ENCODE measurements at places on chromosomes 7 and 10.

DNA sequence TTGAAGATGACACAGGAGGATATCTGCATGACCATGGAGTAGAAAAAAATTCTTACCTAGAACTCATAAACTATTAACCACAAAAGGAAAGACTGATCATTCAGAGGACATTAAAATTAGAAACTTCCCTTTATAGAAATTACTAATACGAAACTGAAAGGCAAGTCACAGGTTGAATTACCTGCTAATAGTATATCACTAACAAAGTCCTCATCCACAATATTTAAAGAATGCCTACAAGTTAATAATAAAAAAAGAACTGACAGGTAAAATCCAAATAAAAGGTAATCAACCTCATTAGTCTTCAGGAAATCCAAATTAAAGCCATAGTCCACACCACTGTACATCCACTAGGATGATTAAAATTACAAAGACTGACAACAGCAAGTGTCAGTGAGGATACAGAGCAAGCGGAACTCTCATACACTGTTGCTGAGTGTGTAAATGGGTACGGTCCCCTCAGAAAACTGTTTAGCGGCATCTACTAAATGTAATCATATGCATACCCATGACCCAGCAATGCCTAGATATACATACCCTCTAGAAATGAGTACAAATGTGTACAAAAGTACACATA, 71.2 kb downstream of the ARHGAP21 start:
- no peak for DNase-seq

DNA sequence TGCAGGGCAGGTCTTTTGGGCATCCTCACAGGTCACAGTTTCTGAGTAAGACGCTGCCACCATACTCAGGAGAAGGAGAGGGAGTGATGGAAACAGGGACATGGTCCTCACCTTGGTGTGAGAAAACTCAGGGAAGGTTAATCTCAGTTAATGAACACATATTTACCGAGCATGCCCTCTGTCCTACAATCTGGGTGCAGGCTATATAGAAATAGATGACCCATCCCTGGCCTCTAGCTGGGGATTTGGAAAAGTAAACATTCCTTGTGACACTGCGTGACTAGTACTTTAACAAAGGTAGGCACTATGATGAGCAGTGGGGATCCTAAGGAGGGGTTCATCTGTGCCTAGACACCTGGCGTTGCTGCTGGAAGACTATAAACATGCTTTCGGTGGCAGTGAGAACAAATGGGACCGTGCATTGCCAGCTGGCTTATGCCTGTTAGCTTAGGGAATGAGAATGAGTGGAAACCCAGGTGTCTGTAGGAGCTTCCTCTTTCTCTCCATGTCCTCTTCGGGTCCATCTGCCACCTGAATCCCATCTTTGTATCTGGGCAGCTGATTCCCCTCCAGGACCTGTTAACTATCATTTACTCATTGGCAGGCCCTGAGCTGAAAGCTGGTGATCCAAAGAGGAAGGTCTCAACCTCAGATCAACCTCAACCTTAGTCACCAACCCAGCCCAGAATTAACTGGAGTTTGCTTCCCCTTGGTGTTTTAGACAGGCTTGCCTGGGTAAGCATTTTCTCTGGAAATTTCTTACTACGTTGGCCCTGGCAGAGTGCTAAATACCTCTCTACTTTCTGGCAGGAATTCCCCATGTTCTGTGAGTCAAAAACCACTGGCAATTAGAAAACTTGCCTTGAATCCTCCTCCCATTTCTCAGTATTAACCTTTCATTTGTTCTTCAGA, 794 bp downstream of the MBL2 start:
- DNase-seq: no peak

DNA sequence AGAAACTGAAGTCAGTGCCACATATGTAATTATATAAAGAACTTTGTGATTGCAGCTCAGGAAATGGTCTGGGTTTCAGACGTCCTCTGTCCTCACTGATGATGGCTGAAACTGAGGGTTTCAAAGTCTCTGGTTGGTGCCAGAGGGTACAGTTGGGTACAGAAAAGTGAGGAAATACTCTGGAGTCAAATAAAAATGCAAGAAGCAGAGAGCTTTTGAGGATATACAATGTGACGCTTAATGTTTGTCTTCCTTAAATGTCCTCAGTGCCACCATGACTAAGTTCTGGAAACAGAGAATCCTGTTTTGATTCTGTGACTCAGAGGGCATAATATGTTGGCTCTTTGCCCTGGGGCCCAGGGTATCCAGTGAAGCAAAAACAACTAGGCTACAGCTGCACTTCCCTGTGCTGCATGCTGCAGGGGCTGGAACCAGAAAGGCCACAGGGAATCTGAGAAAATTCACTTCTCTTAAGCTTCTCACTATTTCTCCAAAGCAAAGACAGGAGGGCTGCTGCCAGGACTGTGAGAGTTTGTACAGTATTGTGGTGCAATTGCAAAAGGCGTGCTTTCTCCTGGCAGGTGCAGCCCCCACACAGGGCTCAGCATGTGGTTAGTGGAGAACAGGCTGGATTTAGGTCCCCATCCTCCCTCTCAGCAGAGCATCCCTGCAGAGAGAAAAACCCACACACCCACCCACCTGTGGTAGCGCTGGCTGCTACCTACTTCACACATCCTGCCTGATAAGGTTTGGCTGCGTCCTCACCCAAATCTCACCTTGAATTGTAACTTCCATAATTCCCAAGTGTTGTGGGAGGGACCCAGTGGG, 169.5 kb upstream of the SVIL start:
- DNase-seq: peak; percentile 93

DNA sequence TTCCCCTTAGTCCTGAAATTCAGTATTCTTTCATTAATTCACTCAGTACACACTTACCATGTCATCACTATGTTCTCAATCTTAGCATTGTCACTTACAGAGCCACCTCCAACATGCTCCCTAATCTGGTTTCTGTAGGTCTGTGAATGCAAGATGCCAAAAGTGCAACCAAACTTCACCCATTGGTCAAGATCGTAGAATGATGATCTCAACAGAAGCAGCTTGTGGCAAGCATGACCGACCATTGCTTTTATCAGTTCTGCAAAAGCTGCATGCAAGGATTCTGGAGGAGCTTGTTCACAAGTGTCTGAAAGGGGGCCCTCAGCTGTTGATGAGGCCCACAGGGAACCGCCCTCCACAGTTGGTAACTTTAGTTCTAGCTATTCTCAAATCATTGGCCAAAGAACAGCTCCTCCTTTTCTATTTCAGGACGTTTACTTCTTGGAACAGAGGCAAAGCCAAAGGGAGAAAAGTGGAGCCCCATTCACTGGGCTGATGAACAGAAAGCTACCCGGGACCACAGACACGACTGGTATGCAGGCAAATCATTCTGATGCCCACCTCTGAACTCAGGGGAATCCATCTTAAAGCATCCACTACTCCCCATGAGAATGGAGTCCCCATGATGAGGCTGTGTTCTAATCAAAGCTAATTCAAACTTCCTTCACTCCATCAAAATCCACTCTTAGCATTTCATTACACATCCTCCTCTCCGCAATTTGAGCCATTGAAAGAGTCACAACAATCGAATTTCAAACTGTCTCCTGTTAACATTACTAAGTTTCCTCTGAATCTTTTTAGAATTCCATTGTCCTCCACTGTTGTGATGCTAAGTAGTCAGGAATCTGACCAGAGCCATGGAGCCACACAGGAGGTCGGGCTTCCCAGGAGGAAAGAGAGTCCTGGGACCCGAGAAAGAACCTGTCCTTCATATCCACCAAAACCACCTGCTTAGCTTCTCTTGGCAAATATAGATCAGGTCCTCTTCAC, 13.9 kb downstream of the GRB10 start:
- DNase-seq: no peak

DNA sequence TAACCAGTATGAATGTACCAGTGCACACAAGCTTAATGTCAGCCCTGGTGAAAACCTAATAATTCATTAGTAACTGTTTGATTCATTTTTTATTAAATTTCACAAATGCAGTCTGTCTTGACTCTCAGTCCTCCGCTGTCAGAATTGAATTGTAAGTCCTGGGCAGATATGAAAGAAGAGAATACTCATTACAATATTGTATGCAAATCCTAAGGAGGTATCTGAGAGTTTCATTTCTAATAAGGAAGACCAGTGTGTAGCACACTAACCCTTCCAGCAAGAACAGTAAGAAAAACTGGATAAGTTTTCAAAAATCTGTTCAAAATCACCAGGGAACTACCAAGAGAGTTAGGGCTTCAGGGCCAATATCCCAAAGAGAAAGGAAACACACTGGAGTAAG, 652.1 kb downstream of the SUGCT start:
- no peak for DNase-seq

DNA sequence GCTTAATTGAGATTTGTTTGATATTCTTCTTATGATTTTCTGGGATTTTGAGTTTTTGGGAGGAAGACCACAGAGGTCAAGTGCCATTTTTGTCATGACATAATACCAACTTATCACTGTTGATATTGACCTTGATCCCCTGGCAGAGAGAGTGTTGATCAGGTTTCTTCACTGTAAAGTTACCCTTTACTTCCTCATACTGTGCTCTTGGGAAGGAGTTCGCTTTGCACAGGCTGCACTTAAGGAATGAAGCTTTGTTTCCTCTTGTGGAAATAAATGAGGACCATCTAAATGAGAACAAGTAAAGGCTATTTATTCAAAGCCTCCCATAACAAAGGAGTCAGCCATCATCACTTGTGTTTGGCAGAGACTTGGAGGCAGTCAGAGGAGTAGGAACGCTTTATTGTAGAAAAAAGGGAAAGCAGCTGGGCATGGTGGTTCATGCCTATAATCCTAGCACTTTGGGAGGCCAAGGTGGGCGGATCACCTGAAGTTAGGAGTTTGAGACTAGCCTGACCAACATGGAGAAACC, 16.1 kb downstream of the ST7 start:
- no peak for DNase-seq

DNA sequence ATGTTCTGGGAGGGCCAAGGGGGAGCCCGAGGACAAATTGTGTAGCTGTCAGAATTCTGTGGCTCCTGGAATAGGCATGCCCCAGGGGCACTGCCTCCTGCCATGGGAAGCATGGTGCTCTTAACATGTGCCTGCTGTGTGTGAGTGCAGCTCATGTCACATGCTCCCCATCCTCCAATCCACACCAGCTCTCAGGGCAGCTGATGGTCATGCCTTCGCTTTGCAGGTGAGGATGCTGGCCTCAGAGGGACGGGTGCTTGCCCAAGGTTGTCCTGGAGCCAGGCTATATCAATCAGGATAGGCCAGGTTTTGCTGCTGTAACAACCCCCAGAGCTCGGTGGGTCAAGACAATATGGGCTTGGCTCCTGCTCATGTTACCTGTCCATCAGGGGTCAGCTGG, 303.4 kb downstream of the RPS24 start:
- no peak for DNase-seq

- DNase-seq: no peak
Observed at GRCh38 chr7:144747936-144748335, 87.9 kb downstream of the TPK1 start.

GRCh38 chr10:110568055-110568735, 700 bp downstream of the SMC3 start:
- DNase-seq: no peak

- DNase-seq: peak; percentile 37
Observed at GRCh38 chr10:45672181-45673073, at the start of gene ZFAND4. TSS of gene ZFAND4 (minus strand) at chr10:45672772. CDS start at chr10:45663725, 9,047 bp downstream.

- no peak for DNase-seq
Observed at GRCh38 chr10:124078714-124079113, 14.7 kb downstream of the CHST15 start.

GRCh38 chr7:22173685-22174573, 183.0 kb downstream of the RAPGEF5 start:
- DNase-seq: no peak

GRCh38 chr10:123682477-123682876, 16.3 kb downstream of the GPR26 start:
- DNase-seq: no peak

GRCh38 chr7:84848219-84848973, 338.5 kb downstream of the SEMA3D start:
- no peak for DNase-seq

GRCh38 chr10:31522820-31523219, 203.8 kb downstream of the ZEB1 start:
- DNase-seq: no peak

- no peak for DNase-seq
Observed at GRCh38 chr10:17891435-17891834, 60.3 kb upstream of the SLC39A12 start.

DNA sequence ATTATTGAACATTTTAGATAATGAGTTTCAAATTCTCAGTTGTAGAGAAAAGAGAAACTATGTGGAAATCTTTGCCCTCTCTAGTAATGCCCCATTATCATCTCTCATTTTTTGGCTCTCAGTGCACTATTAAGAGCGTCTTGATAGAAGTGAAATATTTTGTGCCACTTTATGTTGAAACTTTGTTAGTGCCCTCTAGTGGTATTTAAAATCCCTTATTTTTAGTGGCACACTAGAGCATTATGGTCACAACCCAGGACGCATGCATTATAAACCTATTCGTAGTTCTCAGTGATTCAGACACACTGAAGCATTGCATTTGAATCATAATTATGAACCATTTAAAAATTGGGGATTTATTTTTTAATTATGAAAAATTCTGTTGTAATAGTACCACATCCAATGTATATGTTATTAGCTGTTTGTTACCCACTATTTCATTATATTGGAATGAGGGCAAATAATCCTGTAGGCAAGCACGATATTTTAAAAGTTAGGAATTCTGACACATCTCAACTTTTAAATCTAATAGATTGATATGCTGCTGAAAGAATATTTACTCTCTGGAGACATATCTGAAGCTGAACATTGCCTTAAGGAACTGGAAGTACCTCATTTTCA, 21.9 kb downstream of the PDCD4 start:
- peak; percentile 9 for DNase-seq

GRCh38 chr7:102201576-102201975, 85.1 kb upstream of the SH2B2 start:
- no peak for DNase-seq

DNA sequence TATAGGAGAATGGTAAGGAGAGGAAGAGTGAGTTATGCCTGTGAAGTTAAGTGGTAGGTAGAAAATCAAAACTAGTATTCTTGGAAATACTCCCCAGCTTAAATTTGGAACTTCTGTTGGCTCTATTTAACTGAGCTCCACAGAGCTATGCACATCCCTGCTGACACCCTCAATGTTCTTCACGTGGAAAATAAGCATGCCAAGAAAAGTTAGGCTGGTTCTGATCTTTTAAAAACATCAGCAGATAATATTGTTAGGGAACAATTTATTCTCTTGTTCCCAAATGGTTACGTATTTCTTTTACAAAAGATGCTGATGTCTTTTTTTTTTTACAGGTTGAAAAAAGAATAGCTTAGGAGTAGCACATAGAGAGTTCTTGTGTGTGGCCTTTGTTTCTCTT, 111.3 kb downstream of the MKLN1 start:
- DNase-seq: no peak

DNA sequence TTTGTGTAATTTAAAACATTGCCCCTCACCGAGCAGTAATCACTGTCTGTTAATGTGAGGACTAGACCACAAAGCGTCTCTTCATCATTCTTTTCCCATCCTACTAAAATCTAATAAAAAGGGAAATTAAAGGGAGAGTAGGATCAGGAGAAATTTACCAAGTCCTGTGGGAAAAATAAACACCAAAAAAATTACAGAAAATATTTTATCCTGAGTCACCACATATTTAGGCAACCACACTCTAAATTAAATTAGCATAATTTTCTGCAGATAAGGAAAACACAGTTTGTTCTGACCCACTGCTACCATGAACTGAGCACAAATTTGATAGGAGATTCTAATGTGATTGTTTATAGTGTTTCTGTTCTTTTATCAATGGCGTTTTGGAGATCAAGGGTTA, 49.3 kb downstream of the CCDC6 start:
- DNase-seq: no peak

GRCh38 chr10:70858759-70859158, 29.6 kb downstream of the PCBD1 start:
- DNase-seq: no peak

Measured in glomerular endothelial cell (primary cell).